ENCODE measurements at places on chromosomes 7 and 10.
A peak's percentile ranks its signal among the peaks of the same experiment; 100 is the strongest.

- no peak for DNase-seq
Observed at GRCh38 chr7:109873296-109873695, 1217.6 kb upstream of the LRRN3 start.

DNA sequence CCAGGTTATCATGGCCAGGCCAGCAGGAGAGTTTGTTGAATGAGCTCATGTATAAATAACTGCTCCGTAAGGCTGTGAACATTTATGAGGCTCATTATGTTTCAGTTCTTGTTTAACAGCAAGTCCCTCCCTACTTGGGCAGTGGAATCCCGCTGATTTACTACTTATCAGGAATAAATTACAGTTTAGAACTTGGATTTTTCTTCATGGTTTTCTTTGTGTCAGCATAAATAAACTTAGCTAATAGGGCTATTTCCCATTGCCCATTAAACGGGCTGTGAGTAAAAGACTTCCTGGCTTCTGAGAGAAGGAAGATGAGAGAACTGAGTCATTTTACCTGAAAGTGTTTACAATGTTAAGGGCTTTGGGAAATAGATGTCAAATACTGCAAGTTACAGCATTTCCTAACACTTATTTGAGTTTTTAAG is 701.6 kb upstream of the ANKRD30A start:
- peak; percentile 93 for DNase-seq

- DNase-seq, result peak; percentile 59
Observed at GRCh38 chr7:150830937-150831336, 21.4 kb upstream of the AOC1 start.

DNA sequence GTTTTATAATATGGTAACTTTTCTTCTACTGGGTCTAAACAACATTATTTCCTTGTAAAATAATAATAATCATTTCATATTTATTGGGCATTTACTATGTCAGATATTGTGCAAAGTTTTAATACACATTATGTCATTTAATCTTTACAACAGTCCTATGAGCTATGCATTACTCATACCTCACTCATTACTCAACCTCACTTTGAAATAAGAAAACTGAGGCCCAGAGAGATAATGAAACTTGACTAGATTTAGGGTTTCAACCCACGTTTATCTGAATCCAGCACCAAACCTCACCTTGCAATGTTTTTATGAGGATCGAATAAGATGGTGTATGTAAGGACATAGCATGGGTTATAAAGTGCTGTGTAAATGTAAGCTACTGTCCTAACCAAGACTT is 153.2 kb upstream of the SLC13A1 start:
- DNase-seq, result peak; percentile 22

DNA sequence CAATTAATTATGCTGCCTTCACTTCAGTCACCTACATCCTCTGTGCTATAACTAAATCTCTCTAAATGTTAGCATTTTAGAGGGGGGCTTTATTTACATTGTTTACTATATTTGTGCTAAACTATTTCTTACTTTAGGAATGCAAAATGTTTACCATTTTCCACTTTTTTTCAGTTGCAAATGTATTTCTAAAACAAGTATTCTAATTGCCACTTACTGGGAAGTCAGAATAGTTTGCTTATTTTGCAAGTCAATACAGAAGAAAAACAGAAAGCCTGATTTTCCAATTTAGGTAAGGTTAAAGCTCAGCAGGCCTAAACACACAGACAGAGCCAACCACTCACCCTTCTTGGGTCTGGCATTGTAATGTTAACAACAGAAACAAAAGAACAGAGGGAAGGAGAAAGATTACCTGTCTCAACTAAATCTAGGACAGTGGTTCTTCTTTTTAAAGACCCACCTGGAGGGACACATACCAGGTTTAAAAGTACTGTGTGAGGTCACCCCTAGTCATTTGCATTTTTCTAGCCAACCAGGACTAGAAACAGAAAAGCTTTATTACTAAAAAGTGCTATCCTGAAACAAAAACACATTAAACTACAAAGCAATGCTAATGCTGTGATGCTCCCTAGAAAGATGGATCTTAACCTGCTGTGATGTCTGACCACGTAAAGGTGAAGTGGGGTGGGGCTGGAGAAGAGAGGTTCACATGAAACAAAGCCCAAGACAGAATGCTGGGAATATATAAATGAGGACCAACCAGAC is 178.2 kb downstream of the SLC25A13 start:
- DNase-seq, result no peak

DNA sequence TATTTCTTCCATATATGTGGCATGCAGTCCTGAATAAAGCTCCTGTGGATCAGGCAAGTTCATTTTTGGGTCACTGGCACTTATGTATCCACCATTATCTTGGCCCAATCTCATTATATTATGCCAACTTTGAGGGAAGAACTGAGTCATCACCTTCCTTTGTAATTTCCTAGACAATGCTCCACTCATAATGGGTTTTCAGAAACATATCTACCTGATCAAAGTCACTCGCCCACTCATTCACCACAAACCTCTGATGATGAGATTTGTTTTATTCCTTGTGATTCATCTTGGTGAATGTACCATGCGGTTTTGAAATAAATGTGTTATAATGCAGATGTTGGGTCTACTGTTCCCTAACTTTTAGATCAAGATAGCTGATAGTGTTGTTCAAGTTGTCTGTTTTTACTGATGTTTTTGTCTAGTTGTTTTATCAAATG is 525.8 kb downstream of the KIF20B start:
- DNase-seq, result peak; percentile 92

- no peak for DNase-seq
Observed at GRCh38 chr7:3657206-3657605, 356.2 kb downstream of the SDK1 start.

Data from renal cortical epithelial cell (primary cell).